ENCODE measurements at places on chromosomes 2 and 18.

DNA sequence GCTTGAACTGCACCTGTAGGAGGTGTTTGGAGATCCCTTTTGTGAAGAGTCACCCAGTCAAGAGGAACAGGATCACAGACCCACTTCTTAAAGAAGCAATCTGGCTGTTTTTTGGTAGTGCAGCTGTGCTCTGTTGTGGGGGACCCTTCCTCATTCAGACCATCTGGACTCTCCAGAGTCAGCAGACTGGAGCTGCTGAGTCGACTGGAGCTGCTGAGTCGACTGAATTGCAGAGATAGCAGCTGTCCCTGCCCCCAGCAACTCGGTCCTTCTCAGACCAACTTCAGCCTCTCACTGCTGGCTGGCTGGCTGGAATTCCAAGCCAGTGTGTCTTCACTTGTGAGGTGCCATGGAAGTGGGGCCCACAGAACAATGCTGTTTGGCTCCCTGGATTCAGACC is 56.8 kb downstream of the GTF3C3 start:
- no peak for DNase-seq

- DNase-seq: no peak
Measured at GRCh38 chr2:23387845-23388244, 2.9 kb downstream of the KLHL29 start.

- no peak for DNase-seq
Measured at GRCh38 chr2:74566754-74567085, 12.2 kb downstream of the DOK1 start.

- DNase-seq: no peak
Measured at GRCh38 chr2:46148369-46148736, 148.9 kb upstream of the EPAS1 start.

DNA sequence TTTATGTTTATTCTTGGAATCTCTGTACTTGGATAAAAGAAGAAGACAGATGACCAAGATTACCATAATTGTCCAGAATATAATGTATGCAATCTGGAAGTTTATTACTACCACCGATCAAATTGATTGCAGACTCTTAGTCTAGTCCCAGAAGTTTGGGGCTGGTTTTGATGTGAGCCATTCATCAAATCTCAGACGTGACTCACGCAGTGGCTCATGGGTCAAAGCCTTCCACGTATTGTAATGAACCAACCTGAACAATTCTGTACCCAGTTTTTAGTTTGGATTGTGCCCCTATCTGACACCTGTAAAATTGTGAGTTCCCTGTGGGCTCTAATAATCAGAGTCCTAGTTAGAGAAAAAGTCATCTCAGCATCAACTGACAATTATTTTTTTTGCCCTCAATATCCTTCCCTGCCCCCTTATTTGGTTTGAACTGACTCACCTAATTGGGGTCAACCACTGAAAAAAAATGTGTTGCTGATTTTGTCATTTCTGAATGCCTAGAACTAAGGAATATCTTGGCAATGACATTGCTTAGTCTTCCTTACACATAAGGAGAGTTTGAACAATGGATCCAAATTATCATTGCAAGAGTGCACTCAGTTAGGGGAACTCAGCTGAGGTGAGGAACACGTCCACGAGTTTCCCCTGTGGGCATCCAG is 219.5 kb upstream of the NRP2 start:
- DNase-seq: no peak

- no peak for DNase-seq
Measured at GRCh38 chr18:60391571-60392226, 19.1 kb upstream of the MC4R start.

All from stimulated activated CD8-positive, alpha-beta memory T cell treated with anti-CD3 and anti-CD28 coated beads, Interleukin-7, amount 100 ng/mL, for 24 hours (primary cell).